ENCODE measurements at places on chromosomes 6 and 20. TPM values are rescaled to one million over a fixed set of nuclear protein-coding genes. Genes with fewer than 3 reads are reported as not detected.

DNA sequence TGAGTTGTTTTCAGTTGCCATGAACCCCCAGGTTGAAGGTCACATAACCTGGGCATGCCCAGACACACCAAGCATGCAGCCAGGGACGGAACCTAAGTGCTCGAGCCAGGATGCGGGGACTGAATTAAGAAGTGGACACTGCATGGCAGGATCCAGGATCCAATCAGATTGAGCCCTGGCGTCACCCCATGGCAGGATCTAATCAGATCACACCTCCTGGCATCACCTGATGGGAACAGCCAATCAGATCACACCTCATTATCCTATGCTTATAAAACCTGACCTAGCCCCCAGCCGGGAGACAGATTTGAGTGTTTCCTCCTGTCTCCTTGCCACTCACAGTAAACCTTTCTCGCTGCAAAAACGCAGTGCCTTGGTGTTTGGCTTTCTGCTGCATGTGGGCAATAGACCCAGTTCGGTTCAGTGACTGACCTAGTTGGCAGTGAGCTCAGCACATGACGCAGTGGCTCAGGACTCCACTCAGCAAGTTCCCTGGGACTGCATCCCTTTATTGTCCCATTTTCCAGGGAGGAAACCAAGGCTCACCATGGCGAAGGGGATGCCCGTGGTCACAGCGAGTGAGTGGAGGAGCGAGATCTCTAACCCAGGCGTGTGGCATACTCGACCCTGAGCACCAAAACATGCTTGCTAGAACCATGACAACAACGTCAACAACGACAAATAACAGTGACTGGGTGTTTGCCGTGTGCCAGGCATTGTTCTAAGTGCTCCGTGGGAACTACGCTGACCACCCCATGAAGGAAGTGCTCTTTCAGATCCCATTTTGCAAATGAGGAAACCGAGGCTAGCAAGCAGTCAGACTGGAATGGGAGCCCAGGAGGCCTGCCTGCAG is 66.3 kb downstream of the RBM38 start:
- DNase-seq = no peak

DNA sequence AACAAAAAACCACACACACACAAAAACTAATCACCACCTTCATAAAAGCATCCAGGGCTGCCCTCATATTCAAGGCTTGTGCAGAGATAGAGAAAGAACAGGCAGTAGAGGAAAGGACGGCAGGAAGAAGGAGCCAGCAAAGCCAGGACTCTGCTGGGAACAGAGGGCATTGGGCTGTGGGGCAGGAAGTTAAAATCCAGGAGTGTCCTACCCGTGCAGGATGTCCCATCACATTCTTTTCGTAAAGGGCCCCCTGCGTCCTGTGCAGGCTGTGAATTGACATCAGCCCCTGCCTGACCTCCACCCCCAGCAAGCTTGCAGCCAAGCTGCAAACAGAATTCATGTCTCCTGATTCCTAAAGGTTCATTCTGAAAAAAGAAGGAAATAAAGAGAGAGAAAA is 96.4 kb upstream of the AKAP12 start:
- no peak for DNase-seq

Gene RSPH4A
- total RNA-seq = 0.06 TPM

Gene SUMO4
- not detected for total RNA-seq

Gene SLC22A3
- total RNA-seq = not detected

- no peak for DNase-seq
These were observed 312.6 kb downstream of the CLIC5 start for GRCh38 chr6:45702849-45703739.

GRCh38 chr6:48135323-48136084 is 24.5 kb upstream of the PTCHD4 start:
- DNase-seq = peak; percentile 81

Gene OR2H1
- not detected for total RNA-seq

Measured in H4 (cell line).